ENCODE measurements at places on chromosomes 11 and 22.

DNA sequence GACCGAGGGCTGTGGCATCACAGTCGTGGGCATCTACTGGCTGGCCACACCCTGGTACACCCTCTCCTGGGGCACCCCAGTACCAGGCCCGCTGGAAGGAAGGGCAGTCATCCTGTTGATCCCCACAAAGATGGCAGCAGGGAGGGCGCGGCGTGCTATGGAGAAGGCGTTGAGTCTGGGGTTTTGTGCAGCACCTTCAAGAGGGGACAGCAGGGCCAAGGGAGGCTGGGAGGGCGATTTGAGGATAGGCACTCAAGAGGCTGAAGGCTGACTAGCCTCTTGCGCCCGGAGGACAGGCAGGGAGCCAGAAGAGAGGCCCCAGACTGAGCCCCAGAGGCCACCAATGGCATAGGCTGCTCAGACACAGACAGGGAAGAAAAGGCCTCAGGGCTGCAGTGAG lies 2.2 kb upstream of the BRSK2 start:
- DNase-seq = no peak

DNA sequence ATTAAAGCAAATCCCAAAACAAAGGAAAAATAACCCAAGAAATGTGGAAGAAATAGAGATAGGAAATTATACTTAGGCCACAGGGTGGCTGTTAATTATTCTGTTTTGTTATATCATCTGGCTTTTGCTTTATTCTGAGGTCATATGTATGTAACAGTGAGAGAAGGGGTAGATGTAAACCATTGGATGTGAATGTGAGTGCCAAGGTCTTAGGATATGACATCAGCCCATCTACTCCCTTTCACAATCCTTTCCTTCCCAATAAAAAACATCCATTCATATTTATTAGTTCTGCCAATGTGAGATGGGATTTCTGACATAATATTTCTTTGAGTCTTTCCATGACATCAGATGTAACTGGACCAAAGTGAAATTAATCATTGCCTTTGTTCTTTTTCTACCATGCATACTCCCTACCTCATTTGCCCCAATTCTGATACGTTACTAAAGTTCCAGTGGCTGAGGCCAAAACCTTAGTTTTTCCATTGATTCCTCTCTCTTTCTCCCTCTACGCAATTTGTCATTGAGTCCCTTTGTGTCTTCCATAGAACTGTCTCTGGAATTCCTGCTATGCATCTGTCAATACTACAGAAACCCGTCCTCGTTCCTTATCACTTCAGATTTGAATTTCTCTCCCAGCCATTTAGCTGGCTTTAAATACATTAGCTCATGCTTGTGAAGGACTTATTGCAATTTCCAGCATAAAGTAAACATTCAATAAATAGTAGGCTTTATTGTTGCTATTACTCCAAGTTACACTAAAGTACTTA lies 170.3 kb downstream of the ARHGAP42 start:
- no peak for DNase-seq

DNA sequence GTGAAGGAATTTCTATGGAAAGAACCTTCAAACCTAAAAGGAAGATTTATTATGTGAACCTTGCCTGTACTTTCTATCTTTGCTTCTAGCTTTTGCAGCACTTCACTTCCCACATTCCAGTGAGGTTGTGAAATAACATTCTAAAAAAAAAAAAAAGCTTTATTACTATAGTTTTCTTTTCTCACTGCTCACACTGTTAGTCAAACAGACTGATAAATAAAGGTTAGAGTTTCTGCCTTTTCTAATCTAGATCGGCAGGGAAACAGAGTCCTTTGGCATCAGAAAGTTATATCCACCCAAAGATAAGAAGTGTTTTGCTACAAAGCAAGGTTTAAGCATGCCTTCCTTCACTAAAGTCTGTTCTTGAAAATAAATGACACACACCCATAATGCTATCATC lies 2.8 kb downstream of the AAMDC start:
- no peak for DNase-seq

DNA sequence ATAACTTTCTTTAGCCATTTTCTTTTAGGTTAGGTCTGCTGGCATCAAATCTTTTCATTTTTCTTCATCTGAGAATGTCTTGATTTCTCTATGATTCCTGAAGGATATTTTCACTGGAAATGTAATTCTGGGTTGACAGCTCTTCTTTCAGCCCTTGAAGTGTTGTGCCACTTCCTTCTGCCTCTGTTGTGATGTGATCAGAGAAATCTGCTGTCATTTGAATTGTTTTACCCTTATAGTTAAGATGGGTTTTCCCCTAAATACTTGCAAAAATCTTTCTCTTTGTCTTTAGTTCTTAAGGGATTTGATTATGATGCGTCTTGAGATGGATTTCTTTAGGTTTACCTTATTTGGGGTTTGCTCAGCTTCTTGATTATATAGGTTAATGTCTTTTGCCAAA lies 23.0 kb downstream of the USP47 start:
- no peak for DNase-seq

GRCh38 chr11:112418438-112418837 lies 157.8 kb upstream of the PLET1 start:
- no peak for DNase-seq

- DNase-seq = no peak
Observed at GRCh38 chr11:86483940-86484794, 109.5 kb downstream of the CCDC81 start.

- DNase-seq = no peak
Observed at GRCh38 chr22:28882545-28882877, 861 bp upstream of the ZNRF3 start.

DNA sequence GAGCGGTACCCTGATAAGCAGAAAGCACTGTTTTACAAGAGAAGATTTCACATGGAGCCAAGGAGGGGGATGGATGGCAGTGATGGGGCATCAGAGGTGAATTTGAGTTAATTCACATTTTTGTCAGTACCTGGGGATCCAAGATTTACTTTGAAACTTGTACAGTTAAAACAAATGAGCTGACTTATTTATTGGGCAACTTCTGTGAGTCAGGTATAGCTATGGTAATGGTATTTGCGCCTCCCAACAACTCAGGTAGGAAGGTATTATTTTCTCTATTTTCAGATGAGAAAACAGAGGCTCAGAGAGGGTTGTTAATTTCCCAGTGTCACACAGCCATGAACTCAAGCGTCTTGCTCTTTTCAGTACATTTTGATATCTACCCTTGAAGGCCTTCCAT lies 83.6 kb downstream of the PRR5L start:
- no peak for DNase-seq

GRCh38 chr11:72935700-72936099 lies 121.5 kb downstream of the ATG16L2 start:
- DNase-seq = no peak

- no peak for DNase-seq
Observed at GRCh38 chr22:28381429-28382167, 298.0 kb downstream of the TTC28 start.

GRCh38 chr11:114384487-114384886 lies 15.8 kb downstream of the C11orf71 start:
- DNase-seq = no peak

DNA sequence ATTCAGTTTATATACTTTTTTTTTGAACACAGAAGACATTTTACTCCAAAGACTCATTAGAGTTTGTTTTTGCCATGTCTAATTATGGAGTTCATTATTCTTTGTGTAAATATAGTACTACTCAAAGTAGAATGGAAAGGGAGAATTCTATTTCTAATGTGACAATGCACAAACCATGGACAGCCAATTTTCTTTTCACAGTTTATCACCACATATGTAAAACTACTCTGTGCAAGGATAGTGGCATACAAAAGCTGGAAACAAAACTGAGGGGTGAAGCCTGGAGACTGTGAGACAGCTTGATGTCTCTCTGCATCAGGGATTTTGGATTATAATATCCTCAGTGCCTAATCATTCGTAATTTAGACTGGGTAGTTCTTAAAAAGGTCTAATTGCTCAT lies 75.5 kb downstream of the LUZP2 start:
- no peak for DNase-seq

- no peak for DNase-seq
Observed at GRCh38 chr11:102448869-102449224, 3.7 kb downstream of the TMEM123 start.

DNA sequence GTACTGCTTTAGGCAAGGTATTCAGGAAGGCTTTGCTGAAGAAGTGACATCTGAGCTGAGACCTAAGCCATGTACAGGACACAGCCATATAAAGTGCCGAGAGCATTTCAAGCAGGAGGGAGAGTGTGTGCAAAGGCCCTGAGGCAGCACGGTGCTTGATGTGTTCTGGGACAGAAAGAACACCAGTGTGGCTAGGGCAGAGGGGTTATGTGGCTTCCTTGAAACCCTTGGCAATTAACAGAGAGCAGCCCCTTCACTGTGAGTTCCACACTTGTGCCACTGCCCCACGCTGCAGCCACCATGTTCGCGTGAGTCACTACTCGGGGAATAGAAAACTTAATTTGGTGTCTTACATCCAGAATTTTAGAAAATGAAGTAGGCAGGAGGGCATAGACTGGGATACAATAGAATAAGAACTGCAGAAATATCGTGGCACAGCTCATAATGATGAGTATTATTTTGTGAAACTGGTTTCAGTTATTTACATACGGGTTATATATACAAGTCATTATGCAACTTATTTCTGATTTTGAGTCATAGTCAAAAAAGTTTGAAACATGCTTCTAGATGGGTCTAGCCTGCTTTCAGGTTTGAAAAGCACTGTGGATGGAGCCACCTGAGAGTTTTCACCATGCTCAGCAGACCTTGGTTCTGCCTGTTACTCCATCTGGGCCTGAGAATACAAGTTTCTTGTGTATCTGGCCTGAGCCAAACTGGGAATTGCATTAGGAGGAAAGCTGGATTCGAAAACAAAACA lies 11.8 kb downstream of the IL10RA start:
- DNase-seq = no peak

GRCh38 chr22:30919973-30920372 lies 48.6 kb downstream of the MORC2 start:
- DNase-seq = no peak

DNA sequence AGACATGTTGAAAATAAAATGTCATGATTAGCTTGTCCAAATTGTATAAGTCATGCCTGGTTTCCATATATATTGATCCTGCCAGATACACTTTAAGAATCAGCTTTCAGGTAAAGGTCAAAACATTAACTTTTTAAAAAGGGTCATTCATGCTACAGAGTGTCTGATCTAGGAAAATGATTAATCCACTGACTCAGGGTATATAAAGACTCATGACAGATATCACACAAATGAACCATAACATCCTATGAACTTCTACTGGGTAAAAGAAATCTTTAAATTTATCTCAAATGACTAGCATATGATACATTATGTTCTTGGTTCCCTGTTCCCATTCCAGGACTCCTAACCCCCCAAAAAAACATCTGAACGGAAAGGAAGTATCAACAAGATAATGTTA lies 11.7 kb downstream of the MRTFA start:
- DNase-seq = no peak

GRCh38 chr11:61266602-61267001 lies 25.6 kb downstream of the PGA5 start:
- no peak for DNase-seq

DNA sequence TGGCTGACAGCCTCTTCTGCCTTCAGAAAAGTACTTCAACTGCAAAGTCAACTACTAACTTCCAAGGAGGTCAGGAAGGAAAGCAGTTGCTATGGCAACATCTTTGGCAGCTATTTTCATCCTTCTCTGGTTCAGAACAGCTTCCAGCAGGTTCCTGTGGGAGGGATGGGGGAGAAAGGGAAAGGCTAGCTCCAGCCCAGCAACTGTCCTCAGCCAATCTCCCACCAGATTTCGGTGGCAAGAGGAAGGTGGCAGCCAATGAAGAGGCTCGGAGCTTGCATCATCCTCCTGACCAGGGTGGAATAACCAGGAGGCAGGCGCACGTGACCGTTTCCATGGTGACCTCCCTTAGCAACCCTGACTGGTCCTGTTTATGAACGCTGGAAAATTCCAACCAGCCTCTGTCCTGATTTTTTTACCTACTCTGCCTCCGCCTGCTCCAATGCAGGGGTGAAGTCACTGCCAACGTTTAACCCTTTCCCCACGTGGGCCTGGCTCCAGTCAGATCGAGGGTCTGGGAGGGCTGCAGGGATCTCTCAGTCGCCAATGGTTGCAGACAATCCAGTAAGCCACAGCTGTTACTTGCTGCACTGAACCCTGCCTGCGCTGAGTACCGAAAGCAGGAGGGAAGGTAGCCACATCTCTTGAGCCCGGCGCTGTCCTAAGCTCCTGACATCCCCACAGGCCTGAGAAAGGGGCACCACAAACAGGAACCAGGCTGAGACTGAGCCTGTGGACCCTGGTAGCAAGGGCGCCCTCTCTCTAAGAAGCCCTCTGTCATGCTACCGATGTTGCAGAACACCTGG lies 11.2 kb upstream of the MALAT1 start:
- DNase-seq = peak; percentile 98

DNA sequence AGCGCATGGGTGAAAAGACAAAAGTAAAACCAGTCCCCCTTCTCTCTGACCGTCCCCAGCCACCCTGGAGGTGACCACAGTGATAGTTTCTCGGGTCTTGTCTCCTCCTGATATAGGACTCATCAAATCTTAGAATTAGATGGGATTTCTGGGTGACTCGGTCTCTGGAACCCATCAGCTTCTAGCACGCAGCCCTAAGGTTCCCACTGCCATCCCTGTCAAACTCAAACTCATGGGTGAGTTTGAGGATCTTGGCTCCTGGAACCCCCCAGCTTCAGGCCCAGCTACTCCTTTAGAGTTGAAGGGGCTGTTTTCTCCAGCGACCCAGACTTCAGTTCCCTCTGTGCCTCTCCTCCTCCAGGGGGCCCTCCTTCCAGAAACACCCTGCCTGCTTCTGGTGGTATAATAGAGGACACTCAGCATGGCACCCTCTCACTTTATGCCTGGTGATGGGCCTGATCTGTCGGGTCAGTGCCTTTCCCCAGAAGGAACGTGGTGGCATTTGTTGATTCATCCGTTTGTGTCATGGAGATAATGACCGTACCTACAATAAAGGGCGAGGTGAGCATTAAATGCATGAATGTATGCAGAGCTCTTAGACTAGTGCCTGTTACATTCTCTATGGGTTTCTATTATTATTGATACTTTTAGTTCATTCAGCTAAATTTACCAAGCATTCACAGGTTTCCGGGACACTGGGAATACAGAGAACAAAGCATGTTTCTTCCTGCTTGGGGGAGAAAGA lies 31.7 kb downstream of the MCM5 start:
- no peak for DNase-seq

DNA sequence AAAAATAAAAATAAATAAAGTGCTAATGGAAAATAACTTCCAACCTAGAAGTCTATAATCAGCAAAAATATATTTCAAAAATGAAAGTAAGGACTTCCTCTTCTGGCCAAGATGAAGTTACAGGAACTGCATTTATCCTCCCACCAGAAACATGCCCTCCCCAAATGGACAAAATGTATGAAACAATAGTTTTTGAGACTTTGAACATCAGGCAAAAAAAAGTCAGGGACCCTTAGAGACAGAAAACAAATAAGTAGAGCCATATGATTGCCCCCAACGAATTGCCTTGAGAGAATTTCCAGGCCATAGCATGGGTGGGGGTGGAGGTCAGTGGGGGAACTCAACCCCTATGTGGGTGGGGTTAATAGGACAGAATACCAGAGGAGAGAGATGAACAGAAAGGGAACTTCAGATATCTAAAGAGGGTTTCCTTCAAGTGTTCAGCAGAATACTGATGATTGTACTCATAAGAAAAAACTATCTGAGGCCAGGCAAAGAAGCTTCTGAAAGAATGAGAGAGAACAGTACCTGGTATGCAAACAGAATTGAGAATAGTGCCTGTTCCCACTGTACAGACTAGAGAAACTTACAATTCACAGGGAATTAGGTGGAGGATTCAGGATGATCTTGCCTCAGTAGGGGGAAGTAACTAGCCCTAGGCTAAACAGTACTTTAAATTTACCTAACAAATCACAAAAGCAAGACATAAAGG lies 26.6 kb upstream of the IL10RA start:
- no peak for DNase-seq

Data from NCI-H187 treated with DMSO at 0.1 percent for 48 hours (cell line).